Left lobe of liver (tissue), 2 donors: ENCODE measurements at places on chromosomes 2 and 18.
A peak's percentile ranks its signal among the peaks of the same experiment; 100 is the strongest.

DNA sequence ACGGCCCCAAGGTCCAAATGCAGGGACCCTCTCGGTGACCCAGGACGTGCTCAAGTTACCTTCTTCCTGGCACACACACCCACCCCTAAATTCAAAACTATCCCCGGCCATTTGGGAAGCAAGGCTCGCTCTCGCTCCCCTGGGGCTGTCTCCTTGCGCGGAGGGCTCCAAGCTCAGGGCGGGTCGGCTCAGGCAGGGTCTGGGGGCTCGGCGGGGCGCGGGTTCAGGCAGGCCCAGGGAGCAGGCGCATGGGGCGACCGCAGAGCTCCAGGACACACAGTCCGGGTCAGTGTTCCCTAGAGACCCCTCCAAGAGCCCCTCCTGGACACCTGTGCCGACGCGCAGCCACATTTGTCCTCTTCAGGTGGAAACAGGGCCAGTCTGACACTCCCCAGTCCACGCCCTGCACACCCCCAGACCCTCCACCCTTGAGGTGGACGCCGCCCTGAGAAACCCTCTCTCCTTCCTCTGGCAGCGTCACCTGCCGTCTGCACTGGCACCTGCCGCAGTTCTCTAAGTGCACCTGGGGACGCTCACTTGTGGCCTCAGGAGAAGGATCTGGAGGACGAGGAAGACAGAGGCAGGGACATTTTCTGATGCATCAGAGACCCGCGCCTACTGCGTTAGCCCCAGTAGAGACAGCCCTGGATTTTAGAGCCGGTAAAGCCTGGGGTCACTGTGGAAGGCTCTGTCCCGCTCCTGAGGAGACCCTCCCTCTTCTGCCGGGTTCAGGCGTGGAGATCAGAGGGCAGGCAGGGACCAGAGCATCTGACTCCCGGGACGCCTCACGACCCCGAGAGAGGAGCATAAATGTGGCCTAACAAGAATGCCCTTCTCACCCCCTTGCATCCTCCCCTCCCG lies 138.8 kb downstream of the TWIST2 start:
- DNase-seq = no peak

GRCh38 chr2:171889808-171890207 lies 4.2 kb downstream of the SLC25A12 start:
- DNase-seq = no peak

- DNase-seq = no peak
Observed at GRCh38 chr2:111632661-111633060, 251.3 kb downstream of the ANAPC1 start.

GRCh38 chr18:75262511-75262910 lies 51.9 kb downstream of the TSHZ1 start:
- no peak for DNase-seq

GRCh38 chr2:3527886-3528785 lies 8.8 kb upstream of the ADI1 start:
- DNase-seq = no peak

GRCh38 chr2:117942551-117942950 lies 71.3 kb downstream of the CCDC93 start:
- DNase-seq = no peak

DNA sequence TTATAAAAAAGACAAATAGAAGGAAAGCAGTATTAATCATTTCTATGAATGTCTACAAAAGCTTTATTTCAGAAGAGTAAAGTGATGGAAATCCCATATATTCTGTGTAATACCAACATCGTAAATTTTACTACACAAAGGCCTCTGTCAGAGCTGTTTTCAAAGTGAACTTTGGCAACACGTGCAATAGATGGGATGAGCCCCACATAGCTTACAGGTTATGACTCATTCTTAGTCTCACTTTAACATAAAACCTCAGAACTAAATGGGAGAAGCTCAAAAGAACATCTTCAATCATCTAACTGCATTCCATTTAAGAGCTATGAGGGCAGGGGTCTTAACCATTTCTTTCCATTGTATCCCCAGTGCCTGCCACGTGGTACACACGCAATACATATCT lies 11.5 kb downstream of the VPS4B start:
- no peak for DNase-seq

DNA sequence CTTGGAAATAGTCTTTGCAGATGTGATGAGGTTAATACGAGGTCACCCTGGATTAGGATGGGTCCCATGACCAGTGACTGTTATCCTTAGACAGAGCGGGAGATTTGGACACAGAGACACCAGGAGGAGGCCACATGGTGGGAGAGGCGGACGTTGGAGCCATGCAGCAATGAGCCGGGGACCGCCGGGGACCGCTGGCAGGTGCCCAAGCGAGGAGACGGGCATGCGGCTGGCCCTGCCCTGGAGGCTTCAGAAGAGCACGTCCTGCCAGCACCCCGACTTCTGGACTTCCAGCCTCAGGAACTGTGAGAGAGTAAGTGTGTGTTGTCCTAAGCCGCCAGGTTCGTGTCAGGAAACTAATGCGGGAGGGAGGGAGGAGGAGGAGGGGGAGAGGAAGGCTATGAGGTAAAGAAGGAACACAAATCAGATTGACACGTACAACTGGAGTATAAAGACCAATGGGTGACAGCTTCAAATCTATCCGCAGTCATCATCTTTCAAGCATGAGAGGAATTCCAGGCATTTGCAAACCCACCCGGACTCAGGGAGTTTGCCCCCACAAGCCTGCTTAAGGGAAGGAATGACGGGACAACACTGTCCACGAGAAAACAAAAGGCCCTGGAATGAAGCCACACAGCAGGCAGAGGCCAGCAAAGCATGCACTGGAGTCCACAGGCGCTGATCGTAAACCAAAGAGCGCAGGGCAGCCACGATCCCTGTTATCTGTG lies 11.6 kb upstream of the BOK start:
- DNase-seq = no peak

DNA sequence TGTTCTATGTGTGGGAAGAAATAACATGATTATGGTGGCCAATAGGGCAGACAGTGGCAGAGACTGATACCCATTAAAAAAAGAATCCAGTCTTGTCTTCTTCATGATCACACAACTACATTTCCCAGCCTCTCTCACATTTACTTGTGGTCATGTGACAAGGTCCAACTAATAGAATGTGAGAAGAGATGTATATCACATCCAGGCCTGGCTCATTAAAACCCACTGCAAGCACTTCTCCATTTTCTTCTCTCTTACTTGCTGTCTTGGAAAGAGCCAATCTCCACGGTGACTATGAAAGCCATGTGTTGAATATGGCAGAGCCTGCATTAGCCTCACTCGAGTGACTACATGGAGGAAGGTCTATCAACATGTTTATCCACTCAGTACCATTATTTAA lies 306.2 kb upstream of the ZEB2 start:
- DNase-seq = no peak

DNA sequence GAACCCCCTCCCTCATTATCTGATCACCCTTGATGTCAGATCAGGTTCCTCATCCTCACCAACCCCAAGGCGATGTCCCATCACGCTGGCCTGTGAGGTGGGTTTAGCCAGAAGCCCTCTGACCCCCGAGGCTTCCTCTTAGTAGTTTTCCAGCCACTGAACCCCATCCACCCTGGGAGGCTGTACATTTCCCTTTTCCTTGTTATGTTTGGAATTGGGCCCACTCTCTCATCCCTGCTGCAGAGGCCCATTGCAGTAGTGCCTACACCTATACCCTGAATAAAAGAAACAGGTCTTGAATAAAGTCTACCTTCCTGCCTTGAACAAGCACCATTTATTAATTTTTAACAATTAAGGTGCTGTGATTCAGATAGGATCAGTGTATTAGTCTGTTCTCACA lies 80.1 kb downstream of the NCAPH start:
- no peak for DNase-seq

- no peak for DNase-seq
Observed at GRCh38 chr2:217418544-217418943, 558.7 kb upstream of the TNP1 start.

DNA sequence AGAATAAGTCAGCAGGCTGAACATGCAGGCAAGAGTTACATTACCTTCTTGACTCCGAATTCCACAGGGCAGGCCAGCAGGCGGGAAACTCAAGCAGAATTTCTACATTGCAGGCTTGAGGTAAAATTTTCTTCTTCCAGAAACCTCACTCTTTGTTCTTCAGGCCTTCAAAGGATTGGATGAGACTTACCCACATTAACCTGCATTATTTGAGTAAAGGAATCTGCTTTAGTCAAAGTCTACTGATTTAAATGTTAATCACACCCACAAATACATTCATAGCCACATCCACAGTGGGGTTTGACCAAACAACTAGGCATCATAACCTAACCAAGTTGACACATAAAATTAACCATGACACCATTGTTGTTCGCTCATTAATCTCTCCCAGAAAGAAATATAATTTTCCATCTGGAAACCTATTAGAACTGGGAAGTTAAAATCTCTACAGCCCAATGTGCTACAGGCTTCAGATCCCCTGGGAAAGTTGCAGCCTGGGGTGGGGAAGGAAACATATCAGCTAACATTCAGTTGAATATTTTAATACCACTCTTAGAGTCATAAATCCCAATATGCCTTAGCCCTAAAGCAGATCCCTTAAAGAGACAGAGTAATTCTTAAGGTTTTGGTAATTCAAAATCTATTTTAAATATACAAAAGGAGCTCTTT lies 468.2 kb upstream of the TNP1 start:
- DNase-seq = no peak

DNA sequence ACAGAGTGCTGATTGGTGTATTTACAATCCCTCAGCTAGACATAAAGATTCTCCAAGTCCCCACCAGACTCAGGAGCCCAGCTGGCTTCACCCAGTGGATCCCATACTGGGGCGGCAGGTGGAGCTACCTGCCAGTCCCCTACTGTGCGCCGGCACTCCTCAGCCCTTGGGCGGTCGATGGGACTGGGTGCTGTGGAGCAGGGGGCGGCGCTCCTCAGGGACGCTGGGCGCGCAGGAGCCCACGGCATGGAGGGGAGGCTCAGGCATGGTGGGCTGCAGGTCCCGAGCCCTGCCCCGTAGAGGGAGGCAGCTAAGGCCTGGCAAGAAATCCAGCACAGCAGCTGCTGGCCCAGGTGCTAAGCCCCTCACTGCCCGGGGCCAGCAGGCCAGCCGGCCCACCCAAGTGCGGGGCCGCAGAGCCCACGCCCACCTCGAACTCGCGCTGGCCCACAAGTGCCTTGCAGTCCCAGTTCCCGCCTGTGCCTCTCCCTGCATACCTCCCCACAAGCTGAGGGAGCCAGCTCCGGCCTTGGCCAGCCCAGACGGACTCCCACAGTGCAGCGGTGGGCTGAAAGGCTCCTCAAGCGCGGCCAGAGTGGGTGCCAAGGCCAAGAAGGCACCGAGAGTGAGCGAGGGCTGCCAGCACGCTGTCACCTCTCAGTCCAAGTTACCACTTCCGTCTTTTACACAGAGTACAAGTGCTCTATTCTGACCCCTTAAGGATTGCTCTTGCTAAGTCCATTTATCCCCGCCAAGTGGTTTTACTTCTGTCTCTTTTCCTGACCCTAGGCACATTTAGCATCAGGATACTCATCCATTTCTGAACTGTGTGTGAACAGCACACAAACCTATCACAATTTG lies 1.7 kb upstream of the RPE start:
- DNase-seq = no peak

GRCh38 chr18:49023938-49024803 lies 73.4 kb upstream of the SMAD7 start:
- peak; percentile 28 for DNase-seq

- no peak for DNase-seq
Observed at GRCh38 chr2:37585295-37585908, 86.0 kb downstream of the CDC42EP3 start.

GRCh38 chr18:3304832-3305231 lies 42.9 kb downstream of the MYL12B start:
- DNase-seq = no peak

DNA sequence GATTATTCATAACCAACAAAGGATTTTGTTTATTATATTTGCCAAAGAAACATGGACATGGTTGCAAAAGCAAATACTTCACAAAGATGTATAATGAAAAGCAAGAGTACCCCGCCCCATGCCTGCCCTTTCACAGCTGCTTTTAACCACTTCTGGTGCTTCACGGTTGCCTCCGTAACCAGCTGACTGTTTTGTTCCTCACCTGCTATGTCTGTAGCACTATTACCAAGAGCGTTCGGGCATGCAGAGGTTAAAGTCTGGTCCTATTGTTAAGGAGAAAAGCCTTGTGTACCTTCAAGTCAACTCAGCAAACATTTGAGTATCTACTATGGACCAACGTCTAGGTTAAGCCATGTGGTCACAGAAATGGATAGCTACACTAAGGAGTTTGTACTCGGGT lies 115.2 kb upstream of the FOSL2 start:
- no peak for DNase-seq

DNA sequence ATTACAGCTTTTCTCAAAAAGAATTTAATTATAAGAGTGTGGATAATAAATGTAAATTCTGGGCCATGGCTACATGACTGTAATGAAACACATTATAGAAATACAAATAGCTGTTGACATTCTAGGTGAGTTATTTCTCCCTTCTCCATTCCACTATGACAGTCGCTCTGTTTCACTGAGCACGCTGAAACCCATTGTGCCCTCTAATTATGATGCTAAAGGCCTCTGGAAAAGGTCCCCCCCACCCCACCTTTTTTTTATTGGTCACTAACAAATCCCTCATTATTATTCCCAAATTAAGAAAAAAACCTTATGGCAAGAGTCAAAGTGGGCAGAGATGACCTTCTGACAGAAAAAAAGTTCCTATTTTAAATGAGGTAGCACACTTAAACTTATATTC lies 285.0 kb upstream of the SIX3 start:
- DNase-seq = no peak

- no peak for DNase-seq
Observed at GRCh38 chr2:9802576-9802993, 40.7 kb upstream of the TAF1B start.

GRCh38 chr2:202545523-202545922 lies 89.2 kb upstream of the FAM117B start:
- DNase-seq = no peak

GRCh38 chr2:11175293-11175795 lies 20.1 kb downstream of the SLC66A3 start:
- DNase-seq = no peak

- DNase-seq = no peak
Observed at GRCh38 chr2:139805441-139805840, 1025.3 kb upstream of the NXPH2 start.

GRCh38 chr18:11674119-11674518 lies 14.9 kb upstream of the GNAL start:
- no peak for DNase-seq

DNA sequence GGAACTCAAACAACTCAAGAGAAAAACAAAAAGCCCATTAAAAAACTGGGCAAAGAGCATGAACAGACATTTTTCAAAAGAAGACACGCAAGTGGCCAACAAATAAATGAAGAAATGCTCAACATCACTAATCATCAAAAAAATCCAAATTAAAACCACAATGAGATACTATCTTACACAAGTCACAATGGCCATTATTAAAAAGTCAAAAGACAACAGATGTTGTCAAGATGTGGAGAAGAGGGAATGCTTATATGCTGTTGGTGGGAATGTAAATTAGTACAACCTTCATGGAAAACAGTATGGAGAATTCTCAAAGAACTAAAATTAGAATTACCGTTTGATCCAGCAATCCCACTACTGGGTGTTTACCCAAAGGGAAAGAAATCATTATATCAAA lies 15.1 kb downstream of the LMAN1 start:
- DNase-seq = no peak

- no peak for DNase-seq
Observed at GRCh38 chr2:55011831-55012671, 38.2 kb downstream of the RTN4 start.

GRCh38 chr2:24702800-24703199 lies 90.4 kb downstream of the PTRHD1 start:
- DNase-seq = no peak
